Bronchial epithelial cell (primary cell): ENCODE measurements at places on chromosomes 7 and 10.
A peak's percentile ranks its signal among the peaks of the same experiment; 100 is the strongest.

DNA sequence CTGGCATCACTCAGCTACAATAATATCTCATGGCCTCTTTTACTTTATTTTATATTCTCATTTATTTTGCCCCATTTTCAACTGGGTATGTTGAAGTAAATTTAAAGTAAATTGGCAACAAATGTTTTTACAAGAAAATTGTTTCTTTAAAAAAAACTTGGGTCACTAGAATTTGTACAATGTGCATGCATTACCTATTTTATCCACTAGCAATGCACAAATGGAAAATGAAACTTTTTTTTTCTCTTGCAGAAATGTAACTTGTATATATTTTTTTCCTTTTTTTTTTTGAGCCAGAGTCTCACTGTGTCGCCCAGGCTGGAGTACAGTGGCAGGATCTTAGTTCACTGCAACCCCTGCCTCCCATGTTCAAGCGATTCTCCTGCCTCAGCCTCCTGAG is 10.3 kb upstream of the H2AZ2 start:
- no peak for DNase-seq

GRCh38 chr10:43679509-43679908 is 30.8 kb upstream of the ZNF32 start:
- peak; percentile 52 for DNase-seq

- DNase-seq = no peak
Measured at GRCh38 chr10:78455811-78456210, 422.1 kb downstream of the RPS24 start.

GRCh38 chr10:90372451-90372850 is 485.4 kb downstream of the HTR7 start:
- no peak for DNase-seq

GRCh38 chr10:60376221-60377041 is 13.2 kb downstream of the ANK3 start:
- no peak for DNase-seq

DNA sequence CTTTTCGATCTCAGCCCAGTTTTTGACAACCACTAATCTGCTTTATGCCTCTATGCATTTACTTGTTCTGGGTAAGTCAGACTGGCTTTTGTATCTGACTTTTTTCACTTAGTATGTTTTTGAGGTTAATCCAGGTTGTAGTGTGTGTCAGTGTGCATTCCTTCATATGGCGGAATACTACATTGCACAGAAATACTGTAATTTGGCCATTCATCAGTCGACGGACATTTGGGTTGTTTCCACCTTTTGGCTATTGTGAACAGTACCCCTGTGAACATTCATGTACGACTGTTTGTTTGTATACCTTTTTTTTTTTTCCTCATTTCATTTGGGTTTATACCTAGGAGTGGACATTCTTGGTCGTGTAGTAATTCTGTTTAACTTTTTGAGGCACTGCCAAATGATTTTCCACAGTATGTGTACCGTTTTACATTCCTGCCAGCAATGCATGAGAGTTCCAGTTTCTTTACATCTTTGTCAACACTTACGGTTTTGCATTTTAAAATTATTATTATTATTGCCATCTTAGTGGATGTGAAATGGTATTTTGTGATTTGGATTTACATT is 57.4 kb downstream of the MKLN1 start:
- DNase-seq = no peak

DNA sequence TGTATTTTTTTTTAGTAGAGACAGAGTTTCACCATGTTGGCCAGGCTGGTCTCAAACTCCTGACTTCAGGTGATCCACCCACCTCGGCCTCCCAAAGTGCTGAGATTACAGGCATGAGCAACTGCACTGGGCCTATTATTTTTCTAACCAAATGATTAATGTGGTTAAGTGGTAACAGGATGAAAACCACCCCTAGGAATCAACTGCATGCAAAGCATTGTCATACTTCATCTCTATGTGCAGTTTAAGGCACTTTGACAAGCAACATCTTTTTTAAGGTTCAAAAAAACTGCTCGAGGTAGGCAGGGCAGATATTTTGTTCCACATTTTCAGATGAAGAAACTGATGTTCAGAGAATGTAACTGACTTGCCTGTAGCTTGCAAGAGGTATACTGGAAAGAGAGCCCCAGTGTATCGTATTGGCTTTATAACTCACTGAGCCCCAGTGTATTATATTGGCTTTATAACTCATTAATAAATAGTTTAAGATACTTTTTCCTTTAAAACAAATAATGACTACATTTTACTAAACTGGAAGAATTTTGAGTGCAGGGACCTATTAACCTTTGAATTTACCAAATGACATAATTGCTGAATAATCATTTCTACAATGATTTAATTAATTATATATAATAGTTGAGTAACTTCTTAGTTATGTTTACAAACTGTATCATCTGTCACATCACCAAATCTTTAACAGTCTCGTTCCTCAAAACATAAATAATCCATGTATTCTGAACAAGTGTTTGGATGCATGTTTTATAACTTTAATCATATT is 38.1 kb downstream of the RTKN2 start:
- DNase-seq = no peak

DNA sequence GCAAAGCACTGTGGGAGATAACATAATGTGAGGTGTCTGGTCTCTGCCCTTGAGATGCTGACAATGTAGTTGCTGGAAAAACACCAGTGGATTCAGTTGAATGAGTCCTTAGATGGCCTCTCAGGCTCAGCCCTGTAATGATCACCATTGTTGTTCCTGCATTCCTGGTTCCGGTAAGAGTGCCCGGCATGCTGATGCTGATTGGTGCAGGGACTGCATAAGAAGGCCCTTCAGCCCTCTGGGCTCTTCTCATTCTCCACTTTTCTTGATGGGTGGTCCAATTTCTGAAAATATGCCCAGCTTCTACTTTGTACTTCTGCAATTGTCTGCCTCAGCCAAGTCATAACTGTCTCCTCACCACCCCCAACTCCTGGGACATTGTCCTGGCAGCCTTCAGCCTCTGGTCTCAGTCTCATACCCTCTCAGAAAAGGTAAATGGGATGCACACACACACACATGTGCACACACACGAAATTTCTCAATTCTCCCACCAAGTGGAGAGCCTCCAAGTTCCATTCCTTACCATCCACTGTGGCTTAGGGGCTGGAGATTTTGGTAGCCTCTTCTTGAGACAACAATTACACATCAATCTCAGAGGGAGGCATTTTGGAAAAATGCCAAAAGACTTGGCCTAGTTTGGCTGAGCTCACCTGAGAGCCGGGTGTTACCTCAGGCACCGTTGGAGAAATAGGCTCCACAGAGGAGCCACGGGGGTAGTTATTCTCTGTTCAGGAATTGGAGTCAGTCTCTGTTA is 314.9 kb downstream of the RPS24 start:
- no peak for DNase-seq

GRCh38 chr7:85160223-85160622 is 26.6 kb downstream of the SEMA3D start:
- DNase-seq = peak; percentile 95

DNA sequence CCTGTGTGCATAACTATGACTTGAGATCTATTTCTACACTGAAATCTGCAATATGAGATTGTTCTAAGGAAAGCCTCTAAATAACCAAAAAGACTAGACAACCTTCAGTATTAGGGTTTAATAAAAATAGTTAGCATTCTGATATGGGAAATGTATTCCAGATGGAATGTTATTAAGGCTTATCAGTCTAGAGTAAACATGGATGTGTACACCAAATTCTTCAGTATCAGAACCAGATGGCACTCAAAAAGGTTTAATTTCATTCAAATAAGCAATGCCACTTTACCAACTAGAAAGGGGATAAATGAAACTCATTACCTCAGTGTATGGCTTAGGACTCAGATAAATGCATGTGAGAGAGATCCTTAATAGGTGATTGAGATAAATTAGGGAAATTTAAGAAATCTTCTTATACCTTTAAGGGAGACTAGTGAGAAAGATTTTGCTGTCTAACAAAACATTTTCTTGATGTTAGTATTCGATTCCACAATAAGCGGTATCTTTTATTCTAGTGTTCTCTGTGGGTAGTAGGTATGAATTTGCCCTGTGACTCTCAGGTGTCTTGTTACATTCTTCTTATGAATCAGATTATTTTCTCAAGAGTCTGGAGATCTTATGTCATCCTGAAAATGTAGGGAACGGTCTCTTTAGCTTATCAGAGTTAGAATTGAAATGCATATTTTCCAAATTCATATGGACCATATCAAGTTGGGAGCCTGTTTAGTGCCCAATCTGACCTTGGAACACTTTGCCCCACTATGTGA is 159.2 kb downstream of the PRKG1 start:
- peak; percentile 2 for DNase-seq

DNA sequence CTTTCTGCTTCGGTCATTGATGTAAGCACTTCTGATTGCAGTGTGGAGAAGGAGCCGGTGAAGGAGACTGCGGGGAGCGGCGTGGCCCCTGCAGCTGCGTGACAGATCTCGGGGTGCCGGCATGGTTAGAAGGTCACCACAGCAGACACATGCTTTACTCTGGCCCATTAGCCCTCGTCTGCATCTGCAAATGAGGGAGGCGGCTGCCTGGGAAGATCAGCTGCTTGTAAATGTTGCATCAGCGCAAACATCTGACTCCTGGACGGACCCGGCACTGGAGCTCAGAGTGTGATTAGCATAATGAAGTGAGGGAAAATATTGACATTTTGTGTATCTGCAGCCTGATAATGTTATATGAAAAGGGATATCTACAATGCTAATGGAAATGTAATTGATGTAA is 30.5 kb upstream of the MNX1 start:
- DNase-seq = no peak

- no peak for DNase-seq
Measured at GRCh38 chr7:114160925-114161324, 242.1 kb upstream of the PPP1R3A start.

GRCh38 chr7:132609906-132610520 is 33.7 kb upstream of the PLXNA4 start:
- no peak for DNase-seq

- no peak for DNase-seq
Measured at GRCh38 chr10:125154529-125154928, 5.8 kb downstream of the CTBP2 start.

DNA sequence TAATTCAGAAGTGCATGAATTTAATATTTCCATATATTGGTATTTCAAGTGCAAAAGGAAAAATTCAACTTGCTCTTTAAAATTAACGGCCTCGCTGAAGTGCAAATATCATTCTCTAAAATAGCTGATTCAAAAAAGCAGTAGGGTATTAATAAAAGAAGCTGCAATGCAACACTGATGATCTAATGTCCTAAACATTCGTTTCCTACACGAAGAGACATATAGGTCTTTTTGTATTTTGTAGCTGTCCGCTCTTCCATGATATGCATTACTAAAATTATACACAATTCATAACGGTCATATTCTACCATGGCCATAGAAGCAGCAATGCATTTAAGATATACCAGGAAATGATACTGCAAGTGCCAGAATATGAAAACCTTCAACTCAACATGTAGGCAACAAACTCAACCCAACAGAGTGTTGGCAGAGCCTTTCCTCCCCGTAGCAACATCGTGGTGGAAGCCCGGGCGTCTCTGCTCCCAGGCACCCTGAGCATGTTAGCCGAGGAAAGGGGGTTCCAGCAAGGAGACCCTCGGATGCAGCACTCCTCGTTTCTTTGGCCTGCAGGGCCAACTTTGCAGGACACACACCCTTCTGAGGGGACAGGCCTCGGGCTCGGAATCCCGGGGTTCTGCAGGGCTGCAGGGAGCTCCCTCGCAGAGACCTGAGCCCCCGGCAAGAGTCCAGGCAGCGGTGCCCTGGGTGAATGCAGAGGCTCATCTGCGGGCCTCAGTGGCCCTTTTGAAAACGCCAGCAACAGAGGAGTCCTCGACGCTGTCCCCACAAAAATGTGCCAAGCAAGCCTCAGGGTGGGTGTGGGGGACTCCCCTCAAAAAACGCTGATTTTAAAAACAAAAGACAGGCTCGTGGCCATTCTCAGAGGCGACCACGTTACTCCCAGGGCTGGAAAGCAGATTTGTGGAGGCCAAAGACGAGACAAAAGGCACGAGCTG is 1.6 kb downstream of the FAM171A1 start:
- peak; percentile 10 for DNase-seq

DNA sequence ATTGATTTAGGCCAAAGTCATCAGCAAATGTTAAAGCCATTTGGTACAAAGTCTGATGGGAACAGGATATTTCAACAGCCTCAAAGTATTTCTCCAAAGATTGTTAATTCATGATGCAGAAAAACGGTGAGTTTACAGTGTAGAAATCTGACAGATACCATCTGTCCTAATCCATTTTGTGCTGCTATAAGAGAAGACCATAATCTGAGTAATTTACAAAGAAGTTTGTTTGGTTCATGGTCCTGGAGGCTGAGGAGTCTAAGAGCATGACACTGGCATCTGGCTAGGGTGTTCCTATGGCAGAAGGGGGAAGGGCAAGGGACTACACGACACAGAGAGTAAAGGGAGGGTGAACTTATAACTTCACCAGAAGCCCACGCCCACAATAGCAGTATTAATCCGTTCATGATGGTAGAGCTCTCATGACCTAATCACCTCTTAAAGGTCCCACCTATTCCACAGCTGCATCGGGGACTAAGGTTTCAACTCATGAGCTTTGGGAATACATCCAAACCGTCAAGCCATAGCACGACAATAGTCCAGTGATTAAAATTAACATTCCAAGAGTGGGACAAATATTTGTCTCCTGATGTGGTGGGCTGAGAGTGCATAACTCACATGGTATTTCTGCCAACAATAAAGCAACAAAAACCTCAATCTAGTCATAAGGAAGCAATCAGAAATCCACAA is 298.6 kb upstream of the AKR1E2 start:
- peak; percentile 63 for DNase-seq

DNA sequence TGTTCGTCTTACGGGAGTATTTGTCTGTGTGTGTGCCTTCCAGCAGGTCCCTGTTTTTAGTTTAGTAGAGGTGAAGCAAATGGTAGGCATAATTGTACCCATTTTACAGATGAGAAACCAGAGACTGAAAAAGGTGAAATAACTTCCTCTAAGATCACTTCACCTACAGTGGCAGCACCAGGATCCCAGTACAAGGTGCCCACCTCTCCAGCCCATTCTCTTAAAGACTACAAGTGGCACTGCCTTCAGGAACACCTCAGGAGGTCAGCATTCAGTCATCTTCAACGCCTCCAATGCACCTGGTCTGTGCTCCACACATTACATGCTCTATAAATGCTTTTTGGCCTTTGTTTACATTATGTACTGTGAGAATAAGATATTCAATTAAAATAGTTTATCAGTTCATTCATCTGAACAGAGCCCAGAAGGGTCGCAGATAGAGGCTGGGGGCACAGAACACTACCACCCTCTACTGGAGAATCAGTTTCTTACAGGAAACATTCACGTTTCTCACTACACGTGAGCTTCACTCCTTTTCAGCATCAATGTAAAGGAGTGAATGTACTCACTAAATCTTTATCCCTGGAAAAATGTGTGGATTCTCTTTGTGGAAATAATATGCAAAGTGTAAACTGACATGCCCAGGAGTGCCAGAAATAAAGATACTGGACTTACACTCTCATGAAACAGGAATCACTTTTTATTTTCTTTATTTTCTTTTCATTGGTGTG is 45.5 kb upstream of the ABLIM1 start:
- peak; percentile 31 for DNase-seq

GRCh38 chr10:51073453-51074237 is 642 bp upstream of the PRKG1 start:
- no peak for DNase-seq

DNA sequence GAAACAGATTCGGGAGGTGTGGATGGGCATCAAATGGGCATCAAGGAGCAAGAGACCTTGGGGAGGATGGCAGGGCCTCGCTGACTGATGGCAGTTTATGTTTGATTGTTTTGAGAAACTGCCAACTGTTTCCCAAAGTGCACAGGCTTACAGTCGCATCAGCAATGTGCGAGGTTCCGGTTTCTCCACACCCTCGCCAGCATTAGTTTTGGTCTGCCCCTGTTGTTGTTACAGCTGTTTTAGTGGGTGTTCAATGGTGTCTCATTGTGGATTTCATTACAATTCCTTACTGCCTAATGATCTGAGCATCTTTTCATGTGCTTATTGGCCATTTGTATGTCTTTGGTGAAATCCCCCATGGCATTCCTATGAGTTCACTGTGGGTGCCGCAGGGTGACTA is 24.4 kb downstream of the AKR1E2 start:
- DNase-seq = no peak
